ENCODE measurements at places on chromosomes 5 and 9.

DNA sequence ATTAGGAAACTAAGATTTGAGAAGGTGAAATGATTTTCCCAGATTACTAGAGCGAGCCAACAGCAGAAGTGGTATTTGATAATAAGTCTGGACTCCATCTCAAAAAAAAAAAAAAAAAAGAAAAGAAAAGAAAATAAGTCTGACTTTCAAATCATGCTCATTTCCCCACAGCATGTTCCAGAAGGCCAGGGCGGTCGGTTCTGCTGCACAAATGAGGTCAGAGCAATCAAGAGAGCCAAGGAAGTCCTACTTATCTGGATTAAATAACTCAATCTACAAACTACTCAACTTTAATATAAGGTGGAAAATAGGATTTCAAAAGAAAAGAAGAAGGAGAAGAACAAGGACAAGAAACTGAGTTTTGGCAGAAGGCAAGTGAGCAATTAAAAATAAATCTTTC lies 130.4 kb upstream of the RASA1 start:
- no peak for DNase-seq

DNA sequence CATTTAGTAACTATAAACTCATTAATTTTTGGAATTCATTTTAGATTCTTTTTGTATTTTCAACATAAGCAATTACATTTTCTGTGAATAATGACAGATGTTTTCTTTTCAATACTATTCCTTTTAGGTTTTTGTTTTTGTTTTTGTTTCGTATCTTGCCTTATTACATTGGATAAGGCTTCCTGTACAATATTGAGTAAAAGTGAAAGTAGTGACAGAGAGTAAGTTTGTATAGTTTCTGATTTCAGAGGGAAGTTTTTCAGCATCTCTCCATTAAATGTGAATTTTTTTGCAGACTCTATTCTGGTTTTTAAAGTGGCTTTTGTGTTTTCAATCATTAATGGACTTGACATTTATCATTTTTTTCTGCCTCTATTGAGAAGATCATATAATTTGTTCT lies 12.8 kb upstream of the CAMK4 start:
- no peak for DNase-seq

DNA sequence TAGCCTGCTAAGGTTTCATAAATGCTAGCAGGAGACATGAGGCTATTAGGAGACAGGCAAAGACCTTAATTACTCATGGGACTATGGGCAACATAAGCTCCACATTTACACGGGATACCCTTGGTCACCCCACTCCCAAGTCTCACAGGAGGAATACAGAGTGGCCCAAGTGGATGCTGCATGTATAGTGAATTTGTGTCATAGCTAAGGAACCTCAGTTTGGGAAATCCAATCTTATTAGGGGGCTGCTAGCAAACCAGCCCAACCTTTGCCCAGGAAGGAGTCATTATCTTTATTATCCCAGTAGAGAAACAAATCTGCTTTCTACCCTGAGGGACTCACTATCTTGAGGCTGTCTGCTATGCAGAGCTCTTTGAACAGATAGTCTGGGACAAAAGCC lies 405.9 kb downstream of the KIAA0825 start:
- DNase-seq = no peak

- no peak for DNase-seq
Observed at GRCh38 chr5:52784737-52785136, 3.0 kb upstream of the ITGA1 start.

DNA sequence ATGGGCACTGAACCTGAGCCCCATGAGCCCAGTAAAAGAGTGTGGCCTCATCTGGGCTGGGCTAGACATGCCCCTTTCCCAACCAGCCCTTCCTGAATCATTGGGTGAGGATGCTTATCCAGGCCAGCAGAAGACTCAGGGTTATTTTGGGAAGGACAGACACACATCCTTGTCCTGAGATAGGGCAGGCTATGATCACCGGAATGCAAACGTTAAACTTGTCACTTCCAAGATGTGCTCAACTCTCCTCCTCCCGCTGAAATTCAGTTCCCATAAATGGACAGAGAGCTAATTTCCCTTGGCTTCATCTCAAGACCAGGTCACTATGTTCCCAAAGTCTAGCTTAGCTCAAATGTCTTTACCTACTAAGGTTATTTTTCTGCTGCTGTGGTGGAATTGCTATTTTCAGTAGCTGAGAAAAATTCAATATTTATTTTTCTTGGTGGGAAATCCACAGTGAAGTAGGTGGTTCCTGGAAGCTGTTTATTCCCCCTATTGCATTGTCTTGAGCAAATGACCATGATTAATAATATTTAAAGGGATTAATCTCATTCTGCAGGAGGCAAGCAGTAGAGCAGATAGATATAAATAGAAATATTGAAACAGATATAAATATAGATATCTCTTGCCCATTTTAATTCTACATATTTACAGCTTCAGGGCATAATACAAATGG lies 70.0 kb downstream of the NXNL2 start:
- no peak for DNase-seq

- no peak for DNase-seq
Observed at GRCh38 chr5:130251931-130252330, 347.7 kb downstream of the CHSY3 start.

GRCh38 chr5:16178745-16179372 lies 732 bp downstream of the MARCHF11 start:
- peak; percentile 31 for DNase-seq

DNA sequence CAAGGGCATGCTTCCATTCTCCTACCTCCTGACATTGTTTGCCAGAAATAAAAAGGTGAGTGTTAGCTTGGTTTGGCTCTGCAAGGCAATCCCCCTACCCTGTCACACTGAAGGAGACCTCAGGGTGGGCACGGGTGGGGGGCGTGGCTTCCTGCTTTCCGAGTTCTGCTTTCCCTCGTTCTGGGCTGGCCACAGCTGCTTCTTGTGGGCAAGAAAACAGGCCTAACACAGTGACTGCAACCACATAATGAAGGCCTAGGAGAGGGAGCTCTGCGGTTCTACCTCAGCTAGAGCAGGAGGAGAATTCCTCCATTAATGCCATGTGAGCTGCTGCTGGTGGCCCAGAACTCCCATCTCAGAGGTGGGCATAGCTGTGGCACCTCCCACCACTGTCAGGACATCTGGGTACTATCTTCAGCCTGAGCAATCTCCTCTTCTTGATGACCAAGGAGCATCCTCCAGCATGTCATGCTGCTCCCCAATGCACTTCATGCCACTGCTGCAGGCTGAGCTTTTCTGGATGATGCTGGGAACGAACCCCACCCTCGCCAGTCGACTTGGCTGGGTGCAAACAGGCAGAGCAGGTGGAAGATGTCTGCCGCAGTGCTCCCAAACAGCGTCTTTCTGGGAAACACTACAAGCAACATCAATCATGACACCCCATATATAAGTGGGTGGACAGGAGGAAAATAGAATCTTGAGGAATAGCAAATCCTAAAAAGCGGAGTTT lies 139.5 kb upstream of the RAPGEF1 start:
- DNase-seq = no peak

GRCh38 chr5:90575712-90576111 lies 17.1 kb downstream of the ADGRV1 start:
- no peak for DNase-seq

- no peak for DNase-seq
Observed at GRCh38 chr9:18837402-18837801, 195.6 kb downstream of the SAXO1 start.

DNA sequence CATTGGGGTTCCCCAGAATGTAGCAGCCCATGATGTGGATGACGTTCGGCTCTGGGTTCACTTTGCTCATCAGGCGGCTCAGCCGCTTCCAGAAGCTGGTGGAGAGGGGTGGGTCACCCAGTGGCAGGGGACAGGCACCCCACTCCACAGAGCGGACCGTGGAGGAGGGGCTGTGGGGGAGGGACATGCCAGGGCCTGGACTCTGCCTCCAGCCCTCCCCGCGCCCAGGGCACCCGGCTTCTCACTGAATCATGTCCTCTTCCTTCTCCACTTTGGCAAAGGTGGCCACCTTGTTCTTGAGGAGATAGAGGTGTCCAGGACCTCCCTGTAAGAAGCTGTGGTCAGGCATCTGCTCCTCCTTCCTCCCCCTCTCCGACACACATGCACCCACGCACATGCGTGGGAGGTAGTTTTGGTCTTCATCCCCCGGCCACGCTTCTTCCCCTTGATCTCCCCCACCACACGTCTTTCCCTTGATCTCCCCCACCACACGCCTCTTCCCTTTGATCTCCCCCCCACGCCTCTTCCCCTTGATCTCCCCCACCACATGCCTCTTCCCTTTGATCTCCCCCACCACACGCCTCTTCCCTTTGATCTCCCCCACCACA lies 8.9 kb upstream of the ENTPD8 start:
- no peak for DNase-seq

GRCh38 chr5:179765400-179765799 lies 28.4 kb upstream of the LTC4S start:
- no peak for DNase-seq

Measured in urinary bladder (tissue), 4 donors.